ENCODE measurements at places on chromosomes 5 and 9.

GRCh38 chr5:34487159-34487879 lies 168.8 kb upstream of the RAI14 start:
- no peak for DNase-seq

GRCh38 chr9:33082128-33082527 lies 5.7 kb upstream of the SMU1 start:
- DNase-seq, result no peak

- peak; percentile 76 for DNase-seq
Observed at GRCh38 chr5:89255845-89256463, 373.0 kb upstream of the MEF2C start.

GRCh38 chr5:172479034-172479783 lies 24.9 kb upstream of the SH3PXD2B start:
- peak; percentile 96 for DNase-seq

DNA sequence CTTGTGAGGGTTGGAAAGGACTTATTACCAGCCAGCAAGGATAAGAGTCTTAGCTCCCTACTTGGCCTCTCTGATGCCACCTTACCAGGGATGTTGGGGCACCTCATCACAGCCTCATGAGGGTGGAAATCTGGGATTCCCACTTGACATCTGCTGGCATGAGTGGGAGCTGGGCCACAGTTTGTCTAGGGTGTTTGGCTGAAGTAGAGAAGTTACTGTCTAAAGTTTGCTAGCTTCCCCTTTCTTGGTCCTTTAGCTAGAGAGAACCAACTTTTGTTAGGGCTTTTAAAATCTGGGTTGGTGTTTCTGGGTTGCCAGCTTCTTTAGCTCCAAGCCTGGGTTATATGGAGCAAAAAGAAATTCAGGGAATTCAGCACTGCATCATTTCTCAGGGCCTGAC lies 57.5 kb upstream of the GNA14 start:
- peak; percentile 27 for DNase-seq

- peak; percentile 63 for DNase-seq
Observed at GRCh38 chr9:133534346-133535291, at the start of gene ADAMTSL2. Gene ADAMTSL2, plus strand, starts transcription at chr9:133534704. Its CDS starts 2,009 bp downstream, at chr9:133536713.

- peak; percentile 12 for DNase-seq
Observed at GRCh38 chr5:43215073-43215631, 23.1 kb downstream of the NIM1K start.

- DNase-seq, result no peak
Observed at GRCh38 chr5:154015071-154015693, 23.5 kb downstream of the FAM114A2 start.

GRCh38 chr9:129320575-129321285 lies 142.7 kb upstream of the IER5L start:
- peak; percentile 91 for DNase-seq
